ENCODE measurements at places on chromosomes 6 and 20.

GRCh38 chr6:20202699-20203302, 9.5 kb downstream of the MBOAT1 start:
- DNase-seq: no peak

- no peak for DNase-seq
Measured at GRCh38 chr20:17904027-17904426, 64.6 kb downstream of the SNX5 start.

GRCh38 chr20:19858466-19859371, 100.7 kb downstream of the RIN2 start:
- DNase-seq: no peak

- no peak for DNase-seq
Measured at GRCh38 chr6:109460161-109460829, 4.7 kb upstream of the MICAL1 start.

GRCh38 chr6:80531681-80532619, 425.5 kb downstream of the BCKDHB start:
- no peak for DNase-seq

DNA sequence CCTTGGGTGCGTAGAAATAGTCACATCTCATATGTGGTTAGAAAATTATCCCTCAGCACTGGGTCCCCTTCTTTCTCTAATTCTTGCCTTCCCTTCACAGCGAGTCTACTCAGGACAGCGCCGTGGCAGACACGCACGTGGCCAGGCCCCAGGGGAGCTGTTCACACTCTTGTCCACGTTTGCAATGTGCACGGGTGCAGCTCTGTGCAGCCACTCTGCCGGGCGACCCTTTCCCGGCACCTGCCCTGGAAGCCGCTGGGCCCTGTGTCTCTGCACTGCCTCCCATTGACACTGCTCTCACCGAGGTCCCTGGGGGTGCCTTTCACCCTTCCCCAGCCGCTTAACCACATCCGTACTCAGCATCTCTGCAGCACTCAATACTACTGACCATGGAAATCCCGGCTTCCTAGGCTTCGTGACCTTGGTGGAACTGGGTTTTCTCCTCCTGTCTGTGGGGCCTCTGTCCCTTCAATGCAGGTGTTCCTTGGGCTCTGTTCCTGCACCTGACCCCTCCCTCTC, 104.9 kb downstream of the DACT2 start:
- no peak for DNase-seq

GRCh38 chr6:5305968-5306626, 44.8 kb downstream of the FARS2 start:
- DNase-seq: no peak

DNA sequence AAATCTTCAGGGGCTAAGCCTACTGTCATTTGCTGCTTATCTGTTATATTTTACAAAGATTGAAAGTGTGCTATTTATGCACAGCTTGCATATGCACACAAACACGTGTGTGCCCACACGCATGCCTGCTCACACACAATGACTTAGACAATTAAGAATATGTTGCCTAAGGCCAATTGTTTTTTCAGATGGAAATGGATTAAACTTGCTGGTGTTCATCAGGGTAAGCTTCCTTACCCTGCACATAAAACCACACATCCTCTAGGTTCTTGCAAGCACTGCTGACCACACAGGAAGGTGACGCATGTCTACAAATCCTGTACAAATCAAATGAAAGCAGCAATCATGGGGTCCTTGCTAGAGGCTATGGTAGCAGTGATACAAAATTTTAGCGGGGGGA, 58.4 kb downstream of the GJA10 start:
- no peak for DNase-seq

GRCh38 chr6:41636833-41637193, 1.5 kb upstream of the MDFI start:
- no peak for DNase-seq

DNA sequence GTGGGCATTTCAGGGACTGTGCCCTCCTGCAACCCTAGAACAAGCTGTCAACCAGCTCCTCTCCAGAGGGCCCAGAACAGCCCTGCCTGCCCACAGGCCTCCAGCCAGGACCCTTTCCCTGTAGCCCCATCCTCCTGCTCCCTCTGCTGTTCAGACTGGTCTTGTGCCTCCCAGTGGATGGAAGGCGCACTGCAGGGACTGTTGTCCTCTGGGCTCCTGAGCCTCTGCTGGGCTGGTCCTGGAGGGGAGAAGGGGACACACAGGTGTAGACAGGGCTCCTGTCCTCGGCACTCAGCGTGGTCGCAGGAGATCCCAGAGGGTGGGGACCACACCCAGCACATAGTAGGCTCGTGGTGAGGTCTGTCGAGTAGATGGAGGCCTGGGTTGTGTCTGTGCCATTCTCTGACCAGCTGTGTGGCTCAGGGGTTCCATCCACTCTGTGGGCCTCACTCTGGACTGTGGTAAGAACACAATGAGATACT, 11.5 kb downstream of the ITPR3 start:
- DNase-seq: no peak

GRCh38 chr6:83354747-83355146, 76.1 kb downstream of the ME1 start:
- no peak for DNase-seq

DNA sequence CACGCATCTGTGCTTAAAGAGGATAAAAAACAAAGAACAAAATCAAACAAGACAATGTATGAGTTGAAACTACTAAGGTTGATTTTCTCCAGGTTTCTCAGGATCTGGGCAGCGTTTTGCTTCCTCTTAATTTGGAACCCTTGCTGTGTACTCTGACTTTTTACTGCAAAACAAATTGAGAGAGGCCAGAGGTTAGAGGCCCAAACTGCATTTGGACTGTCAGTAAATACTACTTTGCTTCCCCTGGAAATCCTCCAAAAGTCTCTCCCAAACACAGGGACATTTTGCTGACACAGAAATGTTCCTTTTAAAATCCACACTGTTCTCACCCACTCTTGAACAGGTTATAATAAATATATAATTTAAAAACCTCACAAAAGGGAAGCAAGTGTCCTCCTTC, 1.1 kb downstream of the ARG1 start:
- no peak for DNase-seq

DNA sequence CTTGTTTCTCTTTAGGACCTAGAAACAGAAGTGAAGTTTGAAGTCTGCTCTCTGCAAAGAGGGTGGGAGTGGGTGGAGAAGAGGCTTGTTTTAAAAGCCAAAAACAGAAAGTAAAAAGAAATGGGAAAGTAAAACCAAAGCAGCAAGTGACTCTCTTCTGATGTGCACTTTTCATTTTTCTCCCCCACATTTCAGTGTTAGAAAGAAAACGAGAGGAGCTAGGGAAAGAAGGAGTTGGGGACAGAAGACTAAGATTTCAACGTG, 1.3 kb downstream of the C6orf141 start:
- no peak for DNase-seq

DNA sequence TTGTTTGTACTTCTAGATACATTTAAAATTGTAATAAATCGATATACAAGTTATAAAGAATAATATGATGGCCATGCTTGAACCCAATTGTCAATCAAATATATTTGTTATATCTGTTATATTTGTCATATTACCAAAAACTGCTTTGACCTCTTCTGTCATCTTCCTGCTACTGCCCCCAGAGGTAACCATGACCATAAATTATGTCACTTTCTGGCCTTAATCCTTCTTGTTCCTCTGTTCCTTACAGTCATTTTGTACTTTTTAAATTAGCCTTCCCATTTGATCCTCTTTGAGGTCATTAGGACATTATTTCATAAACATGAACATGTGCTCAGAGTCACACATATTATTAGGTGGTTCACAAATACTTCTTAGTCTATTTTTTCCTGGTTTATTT, 124.7 kb downstream of the HFE start:
- no peak for DNase-seq

- DNase-seq: no peak
Measured at GRCh38 chr6:56245903-56246351, 1.5 kb downstream of the COL21A1 start.

DNA sequence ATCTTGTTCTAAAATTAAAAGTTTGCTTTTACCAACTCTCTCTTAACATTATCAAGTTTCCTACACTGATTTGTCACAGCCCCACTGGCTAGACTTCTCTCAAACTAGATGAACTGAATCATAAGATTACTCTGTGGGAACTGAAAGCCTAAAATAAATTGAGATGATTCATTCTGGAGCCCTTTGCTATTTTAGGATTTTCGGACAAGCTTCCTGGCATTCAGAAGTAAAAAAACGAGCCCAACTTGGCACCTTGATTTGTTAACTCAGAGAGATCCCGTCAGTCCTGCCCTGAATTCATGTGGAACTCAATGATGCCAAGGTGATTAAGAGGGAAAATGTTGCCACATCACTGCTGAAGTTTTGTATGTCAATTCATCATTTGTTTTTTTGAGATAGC, 122.0 kb upstream of the NRSN1 start:
- no peak for DNase-seq

DNA sequence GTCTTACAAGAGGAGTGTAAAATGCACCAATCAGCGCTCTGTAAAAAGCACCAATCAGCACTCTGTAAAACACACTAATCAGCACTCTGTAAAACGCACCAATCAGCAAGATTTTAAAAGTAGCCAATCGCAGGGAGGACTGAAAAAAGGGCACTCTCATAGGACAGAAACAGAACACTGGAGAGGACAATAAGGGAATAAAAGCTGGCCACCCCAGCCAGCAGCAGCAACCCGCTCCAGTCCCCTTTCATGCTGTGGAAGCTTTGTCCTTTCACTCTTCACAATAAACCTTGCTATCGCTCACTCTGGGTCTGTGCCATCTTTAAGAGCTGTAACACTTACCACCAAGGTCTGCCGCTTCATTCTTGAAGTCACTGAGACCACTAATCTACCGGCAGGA, 1.7 kb upstream of the AIG1 start:
- DNase-seq: no peak
